Fibroblast of skin of right quadriceps (primary cell): ENCODE measurements at places on chromosomes 16 and 17.

DNA sequence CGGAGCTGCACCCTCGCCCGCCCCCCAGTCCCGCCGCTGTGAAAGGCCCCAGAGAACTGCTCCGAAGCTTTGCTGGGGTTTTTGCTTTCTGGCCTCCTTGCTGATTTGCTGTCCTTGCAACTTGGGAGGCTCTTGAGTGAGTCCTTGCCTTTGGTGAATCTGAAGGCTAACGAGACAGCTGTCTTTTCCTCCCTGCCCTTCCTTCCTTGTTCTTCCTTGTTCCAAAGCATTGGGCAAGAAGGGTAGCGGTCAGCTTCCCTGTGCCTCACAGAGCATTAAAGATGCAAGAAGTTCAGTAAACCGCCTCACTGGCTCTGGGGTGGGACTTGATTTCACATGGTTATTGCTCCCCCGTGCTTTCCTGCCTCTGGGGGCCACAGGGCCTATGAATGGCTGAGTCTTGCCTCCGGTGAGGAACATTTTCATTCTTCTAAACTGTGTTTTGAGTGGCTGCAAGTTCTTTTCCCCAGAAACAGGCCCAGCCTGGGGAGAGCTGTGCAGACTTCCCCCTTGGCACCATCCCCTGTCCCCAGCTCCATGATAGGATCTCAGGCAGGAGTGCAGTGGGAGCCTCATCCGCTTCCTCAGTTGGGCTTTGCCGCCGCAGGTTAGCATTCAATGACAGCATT is 1.4 kb downstream of the YPEL2 start:
- no peak for DNase-seq

- no peak for DNase-seq
Observed at GRCh38 chr16:72025404-72026114, 17.0 kb downstream of the DHODH start.

GRCh38 chr16:20735490-20735889 is 6.1 kb downstream of the THUMPD1 start:
- no peak for DNase-seq

- peak; percentile 77 for DNase-seq
Observed at GRCh38 chr17:66306446-66306845, 4.0 kb downstream of the PRKCA start.

DNA sequence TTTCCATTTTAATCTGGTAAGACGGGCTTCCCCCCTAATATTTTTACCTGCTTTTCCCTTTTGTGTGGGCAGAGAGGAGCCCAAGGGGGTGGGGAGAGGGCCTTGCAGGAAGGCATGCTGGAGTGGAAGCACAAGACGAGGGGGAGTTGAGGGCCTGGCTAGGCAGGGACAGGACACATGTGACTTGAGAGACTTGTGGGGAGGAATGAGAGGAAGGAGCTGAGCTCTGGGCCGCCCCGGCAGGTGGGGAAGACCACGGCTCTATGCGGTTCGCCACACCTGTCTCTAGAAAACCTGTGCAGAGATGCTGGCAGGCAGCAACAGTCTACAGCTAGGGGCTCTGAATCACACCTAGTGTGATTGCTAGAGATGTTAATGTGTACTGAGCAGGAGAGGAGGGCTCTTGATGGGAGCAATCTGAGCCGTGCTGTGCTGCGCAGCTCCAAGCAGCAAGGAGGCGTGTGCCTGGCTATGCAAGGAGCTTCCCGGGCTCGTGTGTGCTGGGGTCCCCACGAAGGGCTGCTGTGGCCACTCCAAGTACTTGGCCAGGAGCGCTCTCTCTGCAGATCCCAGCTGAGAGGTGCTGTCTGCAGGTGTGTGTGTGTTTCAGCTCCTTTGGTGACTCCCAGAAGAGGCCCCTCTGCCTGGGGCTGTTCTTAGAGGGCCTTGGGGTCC is 50.2 kb downstream of the PDPK1 start:
- no peak for DNase-seq

DNA sequence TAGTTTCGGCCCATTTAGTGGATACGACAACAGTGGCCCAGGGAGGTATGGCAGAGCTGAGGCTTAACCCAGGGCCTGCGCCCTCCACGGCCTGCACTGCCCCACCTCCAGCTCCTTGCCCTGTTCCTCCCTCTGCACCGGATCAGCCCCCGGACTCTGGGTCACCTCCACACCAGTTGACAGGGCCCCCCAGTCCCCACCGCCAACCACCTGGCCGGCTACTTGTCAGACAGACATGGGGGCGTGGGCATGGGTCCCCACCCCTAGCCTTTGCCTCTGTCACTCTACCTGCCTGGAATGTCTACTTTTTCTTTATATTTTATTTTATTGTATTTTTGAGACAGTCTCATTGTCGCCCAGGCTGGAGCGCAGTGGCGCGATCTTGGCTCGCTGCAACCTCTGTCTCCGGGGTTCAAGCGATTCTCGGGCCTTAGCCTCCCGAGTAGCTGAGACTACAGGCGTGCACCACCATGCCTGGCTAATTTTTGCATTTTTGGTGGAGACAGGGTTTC is 3.0 kb upstream of the ACTG1 start:
- no peak for DNase-seq

DNA sequence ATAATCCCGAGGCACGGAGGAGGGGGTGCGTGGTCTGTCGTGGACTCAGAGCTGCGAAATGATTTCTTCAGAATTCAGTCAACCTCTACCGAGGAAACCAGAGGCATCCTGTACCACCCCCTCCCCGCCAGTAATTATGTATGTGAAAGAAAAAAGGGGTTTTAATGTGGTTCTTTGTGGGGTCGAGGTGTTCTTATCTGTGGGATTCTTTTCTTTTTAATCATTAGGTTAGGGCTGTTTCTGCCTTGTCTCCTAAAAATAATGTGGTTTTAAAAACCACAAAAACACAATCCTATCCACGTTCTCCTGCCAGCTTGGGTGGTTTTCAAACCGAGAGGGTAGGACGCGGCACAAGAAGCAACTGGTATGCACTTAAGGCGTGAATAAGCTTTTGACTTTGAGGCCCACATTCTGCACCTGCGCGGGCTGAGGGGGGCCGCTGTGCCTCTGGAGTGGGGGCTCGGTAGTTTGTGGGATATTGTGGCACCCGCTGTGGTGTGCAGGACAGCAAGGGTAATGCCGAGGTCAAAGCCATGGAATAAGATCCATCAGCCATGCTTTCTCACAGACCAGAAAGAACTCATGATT is 1.0 kb downstream of the SLC47A1 start:
- DNase-seq, result no peak

DNA sequence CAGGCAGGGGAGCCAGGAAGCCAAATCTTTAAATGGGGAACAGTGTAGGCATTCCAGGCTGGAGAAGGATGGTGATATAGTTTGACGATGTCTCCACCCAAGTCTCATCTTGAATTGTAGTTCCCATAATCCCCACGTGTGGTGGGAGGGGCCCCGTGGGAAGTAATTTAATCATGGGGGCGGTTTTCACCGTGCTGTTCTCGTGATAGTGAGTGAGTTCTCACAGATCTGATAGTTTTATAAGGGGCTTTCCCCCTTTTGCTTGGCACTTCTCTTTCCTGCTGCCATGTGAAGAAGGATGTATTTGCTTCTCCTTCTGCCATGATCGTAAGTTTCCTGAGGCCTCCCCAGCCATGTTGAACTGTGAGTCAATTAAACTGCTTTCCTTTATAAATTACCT is 28.8 kb downstream of the GINS3 start:
- DNase-seq, result no peak

GRCh38 chr16:12293017-12293618 is 316.6 kb downstream of the SNX29 start:
- DNase-seq, result no peak

DNA sequence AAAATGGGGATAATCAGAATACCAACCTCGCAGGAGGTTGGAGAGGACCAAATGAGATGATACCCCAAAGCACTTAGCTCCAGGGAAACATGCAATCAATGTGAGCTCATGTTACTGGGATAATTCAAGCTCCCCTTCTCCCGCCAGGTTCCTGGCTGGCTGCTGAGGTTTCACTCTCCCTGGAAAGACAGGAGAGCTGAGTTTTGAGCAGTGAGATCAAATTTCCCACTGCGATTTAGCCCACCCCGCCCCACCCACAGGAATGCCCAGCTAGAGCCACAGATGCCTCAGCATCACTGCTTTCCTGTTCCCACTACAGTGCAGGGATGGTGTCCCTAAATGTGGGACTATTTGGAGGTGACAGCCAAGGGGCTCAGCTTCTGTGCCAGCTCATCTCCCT is 56.7 kb downstream of the ZNF423 start:
- DNase-seq, result peak; percentile 14

DNA sequence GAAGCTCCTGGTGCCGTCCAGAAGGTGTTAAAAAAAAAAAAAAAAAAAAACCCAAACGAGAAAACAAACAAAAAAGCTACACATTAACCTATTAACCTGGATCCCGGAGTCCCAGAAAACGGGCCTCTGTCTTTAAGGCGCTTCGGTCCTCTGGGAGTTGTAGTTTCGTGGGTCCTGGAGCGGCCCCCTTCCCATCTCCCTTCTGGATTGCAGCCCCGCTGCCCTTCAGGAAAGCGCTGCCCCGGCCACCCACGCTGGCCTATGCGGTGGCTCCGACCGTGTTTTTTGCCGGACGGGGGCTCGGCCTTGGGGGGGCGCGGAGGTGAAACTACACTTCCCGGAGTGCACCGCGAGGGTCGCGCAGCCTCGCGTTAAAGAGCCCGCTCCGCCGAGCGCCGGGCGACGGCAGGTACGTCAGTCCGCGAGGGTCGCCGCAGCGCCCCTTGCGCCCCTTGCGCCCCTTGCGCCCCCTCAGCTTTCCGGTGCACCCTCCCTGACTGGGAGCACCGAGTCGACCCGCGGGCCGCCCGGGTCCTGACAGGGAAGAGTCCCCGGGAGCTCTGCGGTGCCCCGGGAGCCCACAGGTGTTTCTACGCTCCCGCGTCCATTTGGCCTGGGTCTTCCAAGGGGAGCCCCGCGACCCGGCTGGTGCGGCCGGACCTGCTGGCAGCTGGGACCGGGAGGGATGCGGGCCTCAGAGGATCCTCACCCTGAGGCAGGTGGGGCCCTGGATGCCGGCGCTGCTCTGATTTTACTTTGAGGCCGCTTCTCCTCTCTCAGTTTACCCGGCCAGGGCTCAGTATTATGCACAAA is at the start of gene FCSK:
TSS of gene FCSK (plus strand) at position 374 of the 813 bp plus-strand sequence. CDS start 8,596 bp downstream, outside the sequence.
- DNase-seq, result peak; percentile 66

GRCh38 chr16:56277075-56277474 is 85.8 kb downstream of the GNAO1 start:
- no peak for DNase-seq

GRCh38 chr17:37322106-37322505 is 53.7 kb upstream of the C17orf78 start:
- no peak for DNase-seq

- no peak for DNase-seq
Observed at GRCh38 chr17:81294512-81295030, 536 bp downstream of the SLC38A10 start.

- DNase-seq, result peak; percentile 72
Observed at GRCh38 chr17:75059369-75060345, 12.6 kb downstream of the KCTD2 start.

- DNase-seq, result no peak
Observed at GRCh38 chr16:85608515-85608885, 4.6 kb upstream of the GSE1 start.

DNA sequence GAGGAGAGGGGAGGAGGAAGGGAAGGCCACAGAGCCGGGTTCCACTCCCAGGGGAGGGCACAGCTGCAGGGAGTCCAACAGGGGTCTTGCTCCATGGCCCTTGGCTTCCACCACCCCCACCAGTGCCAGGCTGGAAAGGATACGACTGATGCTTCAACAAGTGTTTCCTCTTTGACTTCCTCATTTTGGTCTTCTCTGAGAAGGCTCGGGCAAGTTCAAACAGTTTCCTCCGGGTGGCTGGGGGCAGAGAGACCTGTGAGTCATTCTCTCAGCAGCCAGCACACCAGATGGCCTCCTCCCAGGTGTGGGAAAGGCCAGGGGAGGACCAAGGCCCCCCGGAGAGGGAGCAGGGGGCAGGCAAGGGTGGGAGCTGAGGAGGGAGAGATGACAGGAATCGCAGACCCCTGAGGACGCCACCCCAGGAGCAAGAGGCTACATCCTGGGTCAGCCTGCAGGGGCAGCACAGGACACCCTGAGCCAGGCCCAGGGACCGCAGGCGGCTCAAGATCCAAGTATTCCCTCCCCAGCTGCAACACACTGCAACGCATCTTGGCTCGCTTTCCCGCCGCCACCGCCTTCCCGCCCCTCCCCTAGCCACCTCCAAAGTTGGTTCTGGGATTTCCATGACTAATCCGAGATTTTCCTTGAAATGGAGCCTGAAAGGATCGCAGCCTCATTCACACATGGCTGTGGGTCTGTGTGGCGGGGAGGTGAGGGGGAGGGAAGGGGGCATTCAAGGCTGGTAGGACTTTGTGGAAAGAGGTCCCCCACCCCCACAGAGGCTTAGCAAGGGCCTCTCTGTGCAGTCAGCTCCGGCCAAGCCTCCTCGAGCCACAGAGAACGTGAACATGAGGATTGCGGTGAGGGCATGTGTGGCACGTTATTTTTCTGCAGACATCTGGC is 18.4 kb upstream of the MRPS23 start:
- peak; percentile 93 for DNase-seq

GRCh38 chr17:82436601-82437324 is 13.8 kb downstream of the CYBC1 start:
- no peak for DNase-seq
